SJCRH30 (cell line): ENCODE measurements at places on chromosomes 5 and 9. TPM values are rescaled to one million over a fixed set of nuclear protein-coding genes. Genes with fewer than 3 reads are reported as not detected.

PCDHGA2 gene
- 0.71 and 1.0 TPM in 2 replicates for total RNA-seq

PFN3 gene
- not detected in 2 replicates for total RNA-seq

FLT4 gene
- 0.08 TPM in 1 of 2 replicates, not detected in the other for total RNA-seq

WDR38 gene
- not detected in 2 replicates for total RNA-seq

OR1Q1 gene
- total RNA-seq, result not detected in 2 replicates

SLC9A3 gene
- 2.4 and 2.5 TPM in 2 replicates for total RNA-seq

PCDHB3 gene
- 1.3 and 1.6 TPM in 2 replicates for total RNA-seq

PCDHB11 gene
- 8.9 and 9.8 TPM in 2 replicates for total RNA-seq

ANGPTL2 gene
- total RNA-seq, result 21.1 and 21.3 TPM in 2 replicates

TAL2 gene
- not detected in 2 replicates for total RNA-seq

IRX2 gene
- 6.1 and 6.4 TPM in 2 replicates for total RNA-seq

LCN9 gene
- not detected in 2 replicates for total RNA-seq

FIBCD1 gene
- total RNA-seq, result 2.8 TPM in 1 of 2 replicates, not detected in the other

PCDHA7 gene
- total RNA-seq, result not detected in 2 replicates

ELOVL7 gene
- total RNA-seq, result 0.77 and 1.9 TPM in 2 replicates

CYFIP2 gene
- 1.3 and 2.8 TPM in 2 replicates for total RNA-seq

RFESD gene
- total RNA-seq, result 1.2 and 1.4 TPM in 2 replicates

SLC27A6 gene
- 0.04 TPM in 1 of 2 replicates, not detected in the other for total RNA-seq

SEMA6A gene
- 53.5 and 63.2 TPM in 2 replicates for total RNA-seq
